Pulmonary artery endothelial cell (primary cell): ENCODE measurements at places on chromosomes 16 and 17.

GRCh38 chr16:65634291-65634690, 512.4 kb upstream of the CDH11 start:
- no peak for DNase-seq

DNA sequence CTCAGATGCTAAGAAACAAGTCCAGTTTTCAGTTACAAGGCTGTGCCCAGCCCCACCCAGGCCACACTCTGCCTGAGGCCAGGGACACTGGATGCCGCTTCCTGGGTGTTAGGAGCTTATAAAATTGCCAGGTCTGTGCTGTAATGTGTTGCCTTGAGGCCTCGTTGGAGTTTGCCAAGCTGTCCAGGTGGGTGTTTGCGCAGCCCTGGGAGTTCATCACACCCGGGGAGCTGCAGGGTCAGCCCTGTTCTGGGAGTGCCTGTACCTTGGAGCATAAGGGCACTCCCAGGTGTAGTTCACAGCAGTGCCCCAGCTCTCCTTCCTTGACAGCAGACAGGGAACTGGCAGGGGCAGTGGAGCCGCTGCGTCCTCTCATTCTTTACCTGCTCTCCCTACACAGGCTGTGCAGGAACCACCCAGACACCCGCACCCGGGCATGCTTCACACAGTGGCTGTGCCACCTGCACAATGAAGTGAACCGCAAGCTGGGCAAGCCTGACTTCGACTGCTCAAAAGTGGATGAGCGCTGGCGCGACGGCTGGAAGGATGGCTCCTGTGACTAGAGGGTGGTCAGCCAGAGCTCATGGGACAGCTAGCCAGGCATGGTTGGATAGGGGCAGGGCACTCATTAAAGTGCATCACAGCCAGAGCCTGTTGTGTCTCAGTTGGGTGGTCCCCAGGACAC, 1.6 kb downstream of the GFER start:
- no peak for DNase-seq

DNA sequence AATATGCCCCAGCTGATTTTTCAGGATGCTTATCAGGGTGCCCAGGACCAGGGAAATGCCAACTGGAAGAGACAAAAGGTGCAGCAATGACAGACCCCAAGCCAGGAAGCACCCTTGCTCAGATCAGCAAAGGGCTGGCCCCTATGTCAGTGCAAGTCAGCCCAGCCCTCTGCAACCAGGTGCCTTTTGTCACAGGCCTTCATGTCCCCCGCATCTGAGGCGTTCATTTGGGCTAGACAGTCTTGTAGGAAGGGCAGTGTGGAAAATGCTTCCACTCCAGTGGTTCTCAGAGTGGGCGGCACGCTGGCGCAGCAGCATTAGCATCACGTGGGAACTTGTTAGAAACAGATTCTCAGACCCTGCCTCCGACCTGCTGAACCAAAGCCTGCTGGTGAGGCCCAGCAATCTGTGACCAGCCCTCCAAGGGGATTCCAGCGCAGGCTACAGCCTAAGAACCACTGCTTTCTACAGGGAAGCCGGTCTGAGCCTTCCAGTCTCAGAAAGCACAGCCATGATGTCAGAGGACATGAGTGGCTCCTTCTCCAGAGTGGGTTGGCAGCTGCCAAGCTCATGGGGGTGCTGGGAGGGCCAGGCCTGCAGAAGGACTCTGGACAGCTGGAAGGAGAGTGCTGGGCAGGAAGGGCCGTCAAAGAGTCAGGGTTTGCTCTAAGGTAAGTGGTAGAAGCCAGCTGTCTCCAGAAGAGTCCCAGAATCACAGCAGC, 13.1 kb downstream of the SLC47A2 start:
- no peak for DNase-seq

- no peak for DNase-seq
Observed at GRCh38 chr17:6105649-6106007, 35.4 kb downstream of the WSCD1 start.

- no peak for DNase-seq
Observed at GRCh38 chr17:50719924-50720794, 756 bp downstream of the LUC7L3 start.

GRCh38 chr16:73308771-73309170, 260.8 kb upstream of the ZFHX3 start:
- no peak for DNase-seq

DNA sequence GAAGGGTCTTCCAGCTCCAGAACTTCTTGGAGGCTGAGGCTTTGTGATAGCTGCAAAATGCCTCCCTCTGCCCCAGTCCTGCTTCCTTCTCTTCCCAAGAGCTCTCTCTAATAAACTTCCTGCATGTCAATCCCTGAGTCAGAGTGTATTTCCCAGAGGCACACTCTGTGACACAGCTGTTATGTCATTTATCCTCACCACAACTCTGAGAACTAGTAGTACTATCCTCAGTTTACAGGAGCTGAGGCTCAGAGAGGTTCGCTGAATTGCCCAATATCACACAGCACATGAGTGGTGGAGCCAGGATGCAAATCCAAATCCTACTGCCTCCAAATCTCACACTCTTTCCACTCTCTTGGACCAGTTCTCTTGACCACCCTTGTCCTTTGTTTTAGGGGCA, 20.0 kb downstream of the UNC45B start:
- DNase-seq: no peak

DNA sequence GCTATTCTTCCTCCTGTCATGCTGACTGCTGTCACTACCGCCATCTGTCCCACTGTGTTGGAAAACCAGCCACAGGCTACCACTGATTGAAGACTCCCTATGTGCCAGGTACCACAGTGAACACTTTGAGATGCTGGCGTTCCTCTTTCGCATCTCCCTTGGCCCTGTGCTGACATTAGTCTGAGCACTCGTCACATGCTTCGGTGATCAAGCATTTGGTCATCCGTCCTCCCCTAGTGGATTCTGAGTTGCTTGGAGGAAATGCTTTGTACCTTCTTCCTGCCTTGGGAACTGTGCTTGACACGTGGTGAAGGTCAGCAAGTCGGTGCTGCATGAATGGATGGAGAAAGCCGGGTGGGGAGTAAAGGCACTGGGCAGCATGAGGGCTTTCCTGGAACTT, 260.1 kb downstream of the SNX29 start:
- no peak for DNase-seq

- no peak for DNase-seq
Observed at GRCh38 chr17:43576563-43577229, 30.6 kb upstream of the ETV4 start.

DNA sequence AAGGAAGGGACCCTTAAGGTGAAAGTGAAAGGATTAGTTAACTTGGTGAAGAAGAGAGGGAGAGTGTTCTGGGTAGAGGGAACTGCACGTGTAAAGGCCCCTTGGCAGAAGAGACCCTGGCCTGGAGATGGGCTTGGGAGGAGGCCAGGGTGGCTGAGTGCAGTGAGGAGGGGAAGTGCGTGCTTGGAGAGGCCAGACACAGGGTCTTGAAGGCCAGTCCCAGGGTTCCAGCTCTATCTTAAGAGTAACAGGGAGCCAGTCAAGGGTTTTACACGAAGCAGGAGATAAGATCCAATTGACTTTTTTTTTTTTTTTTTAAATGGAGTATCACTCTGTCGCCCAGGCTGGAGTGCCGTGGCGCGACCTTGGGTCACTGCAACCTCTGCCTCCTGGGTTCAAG, 15.2 kb upstream of the DOK4 start:
- DNase-seq: no peak

DNA sequence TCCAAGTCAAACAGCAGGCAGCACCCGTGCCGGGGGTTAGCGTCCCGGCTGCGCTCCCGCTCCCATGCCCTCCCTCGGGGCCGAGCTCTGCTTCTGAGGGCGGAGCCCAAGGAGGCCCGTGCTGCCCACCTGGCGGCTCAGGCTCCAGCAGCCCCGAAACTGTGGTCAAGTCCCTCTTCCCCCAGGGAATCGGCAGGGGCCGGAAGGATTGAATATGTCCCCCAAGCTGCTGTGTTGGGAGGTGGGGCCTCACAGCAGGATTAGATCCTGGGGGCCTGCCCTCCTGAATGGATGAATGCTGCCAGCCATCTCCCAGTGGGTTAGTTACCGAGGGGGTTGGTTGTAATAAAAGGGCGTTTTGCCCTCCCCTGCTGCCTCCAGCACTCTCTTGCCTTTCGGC, 33.9 kb downstream of the MAP2K3 start:
- no peak for DNase-seq

GRCh38 chr17:66343531-66344078, 41.2 kb downstream of the PRKCA start:
- no peak for DNase-seq

DNA sequence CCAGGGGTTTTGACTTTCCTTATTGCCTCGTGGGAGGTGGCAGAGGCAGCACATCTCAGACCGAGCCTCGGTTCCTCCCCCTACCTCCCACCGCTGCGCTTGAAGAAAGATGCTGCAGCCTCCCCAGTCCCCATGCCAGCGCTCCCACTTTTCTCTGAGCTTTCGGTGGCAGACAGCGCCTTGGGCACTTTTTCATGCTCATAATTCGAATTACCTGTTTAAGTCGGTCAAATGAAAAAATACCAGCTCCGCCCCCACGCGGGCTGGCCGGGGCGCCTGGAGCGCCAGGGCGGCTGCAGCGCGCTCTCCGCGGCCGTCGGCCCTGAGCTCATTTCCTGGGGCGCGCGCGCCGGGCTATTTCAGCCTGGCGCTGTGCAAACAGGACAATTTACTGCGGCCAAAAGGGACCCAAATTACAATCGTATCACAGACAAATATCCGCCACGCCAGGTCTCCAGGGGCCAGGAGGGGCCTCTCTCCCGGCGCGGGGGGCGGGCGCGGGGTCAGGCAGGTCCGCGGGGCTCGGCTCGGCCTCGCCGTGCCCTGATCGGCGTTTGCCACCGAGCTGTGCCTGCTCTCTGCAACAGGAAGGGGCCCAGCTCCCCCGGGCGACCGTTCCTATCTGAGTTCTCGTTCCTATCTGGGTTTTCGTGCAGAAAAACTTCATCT, 45.0 kb downstream of the SOST start:
- no peak for DNase-seq

DNA sequence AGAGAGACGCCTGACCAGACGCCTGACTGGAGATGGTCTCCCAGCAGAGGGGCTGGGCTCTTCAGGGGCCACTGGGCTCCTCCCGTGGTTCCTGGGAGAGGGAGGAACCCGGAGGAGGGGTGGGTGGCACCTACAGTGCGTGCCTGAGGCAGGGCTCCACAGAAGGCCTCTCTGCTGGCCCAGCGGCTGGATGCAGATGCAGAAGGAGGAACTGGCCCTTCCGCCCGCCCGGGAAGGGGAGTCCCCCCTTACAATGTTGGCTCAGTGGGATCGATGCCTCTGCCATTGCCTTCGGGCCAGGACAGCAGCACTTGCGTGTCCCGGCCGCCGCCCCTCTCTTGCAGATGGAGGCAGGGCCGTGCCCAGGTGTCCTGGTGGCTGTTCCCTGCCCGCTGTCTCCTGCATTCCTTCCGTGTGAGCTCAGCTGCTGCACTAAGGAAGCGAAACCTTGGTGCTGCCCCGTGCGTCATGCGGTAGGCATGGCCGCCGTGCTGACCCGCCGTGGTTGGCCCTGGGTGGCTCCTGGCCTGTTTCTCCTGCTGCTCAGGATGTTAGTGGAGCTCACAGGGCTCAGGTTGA, 15.1 kb downstream of the BAIAP2 start:
- DNase-seq: no peak

- DNase-seq: no peak
Observed at GRCh38 chr16:10920726-10921427, 21.4 kb downstream of the DEXI start.

DNA sequence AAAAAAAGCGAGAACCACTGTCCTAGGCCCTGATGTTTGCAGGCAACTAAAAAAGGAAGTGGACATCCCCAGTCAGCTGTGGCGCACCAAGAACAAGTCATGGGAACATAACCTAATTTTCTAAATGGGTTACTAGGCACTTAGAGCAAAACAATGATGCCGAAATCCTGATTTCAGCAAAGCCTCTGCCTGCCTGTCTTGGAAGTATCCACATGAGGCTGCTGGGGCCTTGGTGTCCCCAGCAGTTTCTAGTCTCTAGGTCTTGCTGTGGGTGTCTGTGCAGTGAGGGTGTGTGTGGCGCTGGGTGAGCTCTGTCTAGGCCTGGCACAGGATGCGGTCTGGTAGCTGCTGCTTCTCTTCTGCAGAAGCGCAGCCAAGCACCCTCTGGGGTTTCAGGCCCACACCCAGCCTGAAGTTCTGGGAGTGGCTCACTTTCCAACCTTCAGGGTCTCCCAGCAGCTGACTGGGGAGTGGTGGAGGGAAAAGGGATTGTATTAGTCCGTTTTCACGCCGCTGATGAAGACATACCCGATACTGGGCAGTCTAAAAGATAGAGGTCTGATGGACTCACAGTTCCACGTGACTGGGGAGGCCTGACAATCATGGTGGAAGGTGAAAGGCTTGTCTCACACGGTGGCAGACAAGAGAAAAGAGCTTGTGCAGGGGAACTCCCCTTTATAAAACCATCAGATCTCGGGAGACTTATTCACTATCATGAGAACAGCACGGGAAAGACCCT, 21.1 kb downstream of the STH start:
- no peak for DNase-seq

GRCh38 chr17:67359960-67360791, 6.2 kb downstream of the PSMD12 start:
- DNase-seq: no peak

DNA sequence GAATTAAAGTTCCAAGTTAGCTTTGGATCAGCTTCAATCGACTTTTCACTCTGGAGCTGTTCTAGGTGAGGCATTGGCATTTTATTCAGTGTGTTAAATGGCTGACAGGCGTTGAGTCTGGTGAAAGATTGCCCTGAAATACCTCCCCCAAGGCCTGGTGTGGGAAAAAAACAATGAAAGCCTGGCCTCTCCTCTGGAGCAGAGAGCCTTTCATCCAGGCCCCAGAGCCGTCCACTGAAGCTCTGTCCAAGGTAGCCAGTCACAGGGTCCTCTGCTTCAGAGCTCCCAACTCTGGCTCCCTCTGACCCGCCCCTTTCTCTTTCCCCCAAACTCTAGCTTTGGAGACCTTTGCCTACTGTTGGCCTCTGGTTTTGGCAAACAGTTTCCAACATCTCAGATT, 123.6 kb upstream of the CRHR1 start:
- DNase-seq: no peak

GRCh38 chr16:68289621-68290329, 21.0 kb downstream of the SLC7A6OS start:
- DNase-seq: peak; percentile 63

- DNase-seq: no peak
Observed at GRCh38 chr16:11689031-11689840, 21.0 kb downstream of the SNN start.

DNA sequence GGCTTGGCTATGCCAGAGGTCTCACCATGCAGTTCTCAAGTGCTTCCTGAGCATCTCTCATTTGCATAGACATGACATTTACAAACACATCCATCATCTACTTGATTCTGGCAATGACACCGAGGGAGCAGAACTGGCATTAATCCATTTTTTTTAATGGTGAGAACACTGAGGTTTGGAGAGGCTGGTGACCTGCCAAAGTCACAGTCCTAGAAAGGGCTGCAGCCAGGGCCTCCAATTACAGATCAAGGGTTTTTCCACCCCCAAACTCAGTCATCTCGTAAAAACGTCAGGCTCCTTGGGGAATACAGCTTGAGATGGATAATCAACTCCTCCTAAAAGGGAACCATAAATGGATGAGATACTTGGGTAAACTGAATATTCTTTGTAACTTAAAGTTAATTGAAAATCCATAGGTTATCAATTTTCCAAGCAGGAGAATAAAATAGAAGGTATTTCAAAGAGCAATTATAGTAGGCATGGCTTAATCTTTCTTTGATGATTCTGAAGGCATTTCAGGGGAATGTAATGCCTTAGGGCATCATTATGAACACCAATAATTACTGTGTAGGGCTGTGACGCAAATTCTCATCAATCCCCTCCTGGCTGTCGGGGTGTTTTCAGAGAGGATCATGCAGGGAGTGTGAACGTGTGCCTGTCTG, 9.4 kb upstream of the MEOX1 start:
- DNase-seq: no peak
